ENCODE measurements at places on chromosomes 5 and 9.

- no peak for DNase-seq
Measured at GRCh38 chr9:81605170-81605670, 84.1 kb downstream of the TLE1 start.

DNA sequence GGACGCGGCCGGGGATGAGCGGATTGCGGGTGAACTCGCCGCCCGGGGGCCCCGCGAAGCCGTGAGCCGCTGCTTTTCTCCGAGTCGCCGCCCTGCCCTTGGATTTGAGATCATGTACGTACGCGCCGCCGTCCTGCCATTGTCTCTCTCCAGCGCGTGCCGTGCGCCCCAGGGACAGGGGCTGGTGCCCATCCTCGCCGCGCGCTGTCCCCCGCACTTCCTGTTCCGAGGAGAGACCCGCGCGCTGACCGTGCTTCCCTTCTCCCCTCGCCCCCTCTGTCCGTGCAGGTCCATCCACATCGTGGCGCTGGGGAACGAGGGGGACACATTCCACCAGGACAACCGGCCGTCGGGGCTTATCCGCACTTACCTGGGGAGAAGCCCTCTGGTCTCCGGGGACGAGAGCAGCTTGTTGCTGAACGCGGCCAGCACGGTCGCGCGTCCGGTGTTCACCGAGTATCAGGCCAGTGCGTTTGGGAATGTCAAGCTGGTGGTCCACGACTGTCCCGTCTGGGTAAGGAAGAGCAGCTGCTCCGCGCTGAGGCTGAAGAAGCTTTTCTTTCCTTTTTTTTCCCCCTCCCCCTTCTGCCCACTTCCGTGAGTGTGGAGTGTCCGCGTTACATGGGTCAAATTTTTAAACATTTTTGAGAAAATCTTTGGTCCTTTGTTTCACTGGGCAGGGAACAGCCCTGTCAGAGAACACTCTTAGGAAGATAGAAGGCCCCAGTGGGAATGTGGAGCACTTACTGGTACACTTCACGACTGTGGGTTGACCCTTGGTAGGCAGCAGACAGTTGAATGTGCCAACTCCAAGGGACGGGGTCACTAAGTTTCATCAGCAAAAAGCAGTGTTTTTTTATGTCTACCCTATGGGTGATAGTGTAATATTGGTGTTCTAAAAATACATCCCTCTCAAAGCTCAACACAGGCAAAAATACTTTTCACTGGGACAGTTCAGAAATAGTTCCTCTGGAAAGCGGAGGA, 727 bp downstream of the RHOBTB3 start:
- DNase-seq = no peak

- DNase-seq = no peak
Measured at GRCh38 chr9:135674977-135675376, 11.9 kb downstream of the LCN9 start.

DNA sequence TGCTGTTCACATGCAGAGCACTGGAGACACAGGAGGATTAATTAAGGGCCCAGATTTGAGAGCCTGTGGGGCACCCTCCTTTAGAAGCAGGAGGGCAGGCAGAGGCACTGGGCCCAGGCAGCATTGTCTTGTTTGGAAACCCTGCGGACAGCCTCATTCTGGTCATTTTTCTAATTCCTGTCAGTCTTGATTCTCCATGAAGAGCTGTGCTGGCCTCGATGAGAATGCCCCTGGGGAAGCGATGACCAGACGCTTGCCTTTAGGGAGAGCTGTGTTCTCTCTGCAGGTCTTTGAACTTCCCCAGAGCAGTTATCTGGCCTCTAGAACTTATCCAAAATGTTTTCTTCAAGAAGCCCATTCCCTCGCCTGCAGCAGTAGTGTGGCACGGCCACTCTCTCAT, 117.8 kb upstream of the PTCH1 start:
- DNase-seq = no peak

DNA sequence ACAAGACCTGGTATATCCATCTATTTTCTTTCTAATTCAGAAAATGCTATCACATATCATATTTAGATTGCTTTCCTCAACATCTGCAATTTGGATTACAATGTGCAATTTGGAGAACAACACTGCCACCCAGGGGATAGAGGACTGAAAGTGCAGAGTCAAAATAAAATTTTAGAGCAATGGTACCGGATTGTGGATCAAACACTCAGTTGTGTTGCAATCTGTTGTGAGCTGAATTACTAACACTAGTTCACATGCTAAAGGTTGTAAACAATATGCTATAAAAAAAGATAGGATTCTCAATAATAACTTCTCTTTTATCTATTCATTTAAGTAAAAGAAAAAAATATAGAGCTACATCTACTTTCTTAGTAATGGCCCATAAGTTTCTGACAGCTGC, 11.9 kb upstream of the SRFBP1 start:
- DNase-seq = no peak

DNA sequence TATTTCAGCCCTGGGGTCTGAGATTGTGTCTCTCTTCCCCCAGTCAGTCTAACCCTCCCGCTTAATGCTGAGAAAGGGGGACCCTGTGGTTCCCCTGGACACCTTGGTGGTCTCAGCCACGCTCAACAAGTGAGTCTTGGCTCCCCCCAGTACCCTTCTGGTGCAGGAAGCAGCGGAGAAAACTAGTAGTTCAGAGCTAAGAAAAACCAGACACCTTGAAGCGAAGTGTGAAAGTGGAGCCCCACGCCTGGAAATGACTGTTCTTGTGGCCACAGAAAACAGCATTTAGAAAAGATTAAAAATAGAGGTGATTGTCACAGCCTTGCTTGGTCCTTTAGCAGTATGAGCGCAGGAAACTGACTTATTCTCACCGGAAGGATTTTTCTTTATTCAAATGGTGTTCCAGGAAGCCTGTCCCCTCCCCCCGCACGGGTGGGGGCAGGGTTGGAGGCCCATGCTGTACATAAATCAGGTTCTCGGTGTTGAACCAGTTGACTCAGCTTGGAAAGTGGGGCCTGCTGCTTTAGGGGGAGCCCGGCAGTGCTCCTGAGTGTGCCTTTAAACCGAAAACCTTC, 8.1 kb downstream of the ARPC5L start:
- DNase-seq = peak; percentile 74

- no peak for DNase-seq
Measured at GRCh38 chr9:87534036-87534435, 36.4 kb downstream of the DAPK1 start.

Data from activated naive CD8-positive, alpha-beta T cell treated with anti-CD3 and anti-CD28 coated beads, Interleukin-2, amount 50 U/mL, for 16 hours (primary cell).